ENCODE measurements at places on chromosomes 16 and 17.
A peak's percentile ranks its signal among the peaks of the same experiment; 100 is the strongest.

DNA sequence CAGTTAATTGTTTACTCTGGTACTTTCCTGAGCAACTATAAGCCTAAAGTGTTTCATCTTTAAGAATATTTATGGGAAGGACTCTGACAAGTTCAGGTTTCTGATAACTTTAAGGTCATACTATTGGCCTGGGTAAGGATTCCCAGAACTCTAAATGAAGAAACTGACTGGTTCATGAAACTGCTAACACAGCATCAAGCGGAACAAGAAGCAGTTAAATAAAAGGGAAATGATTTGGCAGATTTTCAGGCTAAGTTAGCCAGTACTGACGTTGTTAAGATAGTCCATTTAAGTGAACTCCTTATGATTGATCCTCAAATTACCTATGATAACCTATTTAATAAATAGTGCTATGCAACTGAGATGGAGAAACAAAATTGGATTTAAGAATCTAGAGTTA, 101.6 kb upstream of the CES5A start:
- DNase-seq: no peak

- no peak for DNase-seq
Observed at GRCh38 chr16:15033309-15033707, 22.6 kb downstream of the NTAN1 start.

- no peak for DNase-seq
Observed at GRCh38 chr16:72285728-72286127, 113.8 kb upstream of the PMFBP1 start.

DNA sequence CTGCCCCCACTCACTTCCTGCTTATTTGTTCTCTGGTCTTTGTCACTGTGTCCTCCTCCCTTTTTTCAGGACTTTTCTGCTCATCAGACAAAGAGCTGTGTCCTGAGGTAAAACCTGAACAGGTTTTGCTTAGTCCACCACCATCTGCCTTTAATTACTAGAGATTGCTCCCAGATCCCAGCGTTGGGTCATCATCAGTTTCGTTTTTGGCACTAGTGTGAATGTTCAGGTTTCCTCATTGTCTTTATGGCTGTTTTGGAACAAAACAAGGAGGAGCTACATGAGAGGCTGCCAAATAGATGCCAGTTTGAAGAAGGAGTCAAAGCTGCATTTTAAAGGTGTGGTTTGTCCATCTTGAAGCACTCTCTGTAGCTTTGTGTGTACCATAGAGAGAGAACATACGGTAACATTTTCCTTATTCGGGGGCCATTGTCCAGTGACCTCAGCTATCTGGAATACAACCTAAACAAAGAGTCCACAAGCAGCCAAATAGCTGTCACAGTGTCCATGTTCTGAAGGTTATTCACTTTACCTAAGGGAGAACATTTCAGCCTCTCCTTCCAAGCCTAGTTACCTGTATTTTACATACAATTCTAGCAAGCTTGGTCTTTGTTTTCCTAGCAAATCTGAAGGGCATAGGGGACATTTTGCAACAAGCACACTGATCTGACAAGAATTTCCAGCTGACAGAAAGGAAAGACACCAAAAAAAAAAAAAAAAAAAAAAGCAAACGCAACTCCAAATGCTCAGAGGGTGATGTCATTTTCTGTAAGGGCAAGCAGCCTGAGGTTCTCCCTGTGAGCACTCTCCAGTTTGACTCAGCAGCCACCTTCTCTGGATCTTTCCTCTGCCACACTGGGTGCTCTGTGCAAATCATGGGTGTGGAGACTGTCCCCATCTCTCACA, 196.1 kb downstream of the NTN1 start:
- no peak for DNase-seq

DNA sequence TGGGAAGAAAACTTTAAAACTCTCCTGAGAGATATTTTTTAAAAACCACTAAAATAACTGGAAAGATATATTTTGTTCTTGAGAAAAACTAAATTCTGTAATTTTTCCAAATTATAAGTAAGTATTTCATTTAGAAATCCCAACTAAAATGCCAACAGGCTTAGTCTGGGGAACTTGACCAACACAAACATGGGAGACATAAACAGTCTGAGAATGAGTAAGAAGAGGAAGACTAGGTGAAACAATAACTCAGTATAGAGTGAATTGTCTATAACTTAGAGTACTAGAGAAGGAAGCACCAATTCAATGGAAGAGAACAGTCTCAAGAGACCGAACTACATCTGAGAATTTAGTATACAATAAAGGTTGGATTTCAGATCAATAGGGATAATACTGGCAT, 2.9 kb downstream of the CMTM1 start:
- no peak for DNase-seq

DNA sequence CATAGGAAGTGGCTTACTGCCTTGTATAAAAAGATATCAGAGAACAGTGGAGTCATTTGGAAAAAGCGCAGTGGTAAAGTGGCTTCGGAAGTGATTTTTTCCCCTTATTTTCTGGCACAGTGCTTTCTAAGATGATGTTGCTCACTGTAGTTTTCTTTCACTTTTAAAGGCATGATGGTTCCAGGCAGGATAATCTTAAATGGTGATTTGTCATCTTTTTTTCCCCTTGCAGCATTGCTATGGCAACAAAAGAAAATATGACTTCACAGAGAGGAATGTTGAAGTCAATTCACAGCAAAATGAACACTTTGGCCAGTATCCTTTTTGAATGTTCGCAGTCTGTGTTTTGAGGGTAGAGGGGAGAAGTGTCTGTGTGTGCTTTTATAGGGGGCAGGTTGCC, 42.5 kb downstream of the GOSR1 start:
- no peak for DNase-seq

DNA sequence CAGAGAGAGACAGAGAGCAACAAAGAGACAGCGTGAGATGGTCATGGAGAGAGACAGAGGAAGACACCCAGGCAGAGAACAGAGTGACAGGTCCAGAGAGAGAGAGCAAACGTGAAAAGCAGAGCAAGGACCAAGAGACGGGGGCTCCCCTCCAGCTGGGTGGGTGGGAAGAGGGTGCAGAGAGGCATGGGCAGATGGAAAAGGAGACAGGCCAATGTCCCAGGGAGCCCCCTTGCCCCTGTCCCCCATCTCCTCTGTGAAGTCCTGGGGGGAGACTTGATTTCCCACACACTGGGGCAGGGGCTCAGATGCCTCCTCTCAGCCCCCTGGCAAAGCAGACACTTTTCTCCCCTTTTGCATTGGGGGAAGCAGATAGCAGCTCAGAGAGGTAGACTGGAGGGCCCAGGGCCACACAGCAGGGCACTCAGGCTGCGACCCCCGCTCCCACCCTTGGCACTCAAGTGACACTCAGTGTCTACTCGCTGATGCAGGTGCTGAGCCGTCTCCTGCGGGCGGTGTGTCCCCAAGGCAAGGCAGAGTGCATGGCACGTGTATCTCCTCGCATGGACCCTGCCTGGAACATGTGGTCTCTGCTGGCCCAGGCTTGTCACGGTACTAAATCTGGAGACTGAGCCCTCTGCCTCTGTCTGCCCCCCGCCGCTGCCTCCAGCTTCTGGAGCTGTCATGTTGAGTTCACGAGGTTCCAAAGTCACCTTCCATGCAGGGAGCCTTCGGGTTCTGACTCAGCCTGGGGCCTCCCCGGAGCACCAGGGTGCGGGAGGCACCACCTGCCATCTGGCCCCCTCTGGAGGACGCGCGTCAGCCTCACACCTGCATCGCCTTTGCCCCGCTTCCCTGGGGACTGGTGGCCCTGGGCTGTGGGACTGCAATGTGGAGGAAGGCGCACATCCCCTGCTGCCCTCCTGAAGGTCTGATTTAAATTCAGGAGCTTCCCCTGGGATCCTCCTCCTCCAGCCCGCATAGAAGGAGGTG, 215.9 kb upstream of the GSE1 start:
- DNase-seq: peak; percentile 75

GRCh38 chr17:4560837-4561256, 470 bp upstream of the GGT6 start:
- DNase-seq: no peak

GRCh38 chr16:88703486-88704309, 2.5 kb downstream of the RNF166 start:
- no peak for DNase-seq

- DNase-seq: peak; percentile 60
Observed at GRCh38 chr17:41404024-41404671, 6.7 kb upstream of the KRT31 start.

- DNase-seq: no peak
Observed at GRCh38 chr16:82874271-82874670, 247.5 kb downstream of the CDH13 start.

DNA sequence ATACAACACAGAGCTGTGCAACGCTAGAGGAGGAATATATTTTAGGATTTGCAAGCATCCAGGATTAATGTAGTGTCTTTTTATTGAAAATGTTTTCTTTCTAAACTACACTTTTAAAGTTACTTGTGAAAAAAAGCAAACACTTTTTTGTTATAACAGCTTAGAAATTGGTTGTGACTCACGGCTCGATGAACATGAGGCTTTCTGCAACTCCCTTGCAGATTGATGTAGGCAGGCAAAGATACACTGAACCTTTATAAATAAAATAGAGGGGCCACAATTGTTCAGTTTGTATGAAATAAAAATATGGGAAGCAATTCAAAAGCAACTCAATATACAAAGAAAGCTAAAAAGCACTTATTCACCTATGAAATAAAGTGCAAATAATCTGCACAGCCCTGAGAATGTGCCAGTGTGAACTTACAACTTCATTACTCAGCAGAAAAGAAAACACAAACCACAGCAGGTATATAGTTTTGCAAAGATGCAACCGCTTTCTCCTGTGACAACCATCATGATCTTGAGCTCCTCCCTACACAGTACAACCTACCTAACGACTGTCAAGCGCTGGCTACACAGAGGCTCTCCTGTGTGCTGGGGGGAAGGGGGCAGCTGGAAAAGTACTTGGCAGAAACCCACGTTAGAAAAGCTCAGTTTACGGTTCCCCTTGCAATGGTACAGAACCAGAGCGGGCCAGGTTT, 948 bp downstream of the LUC7L start:
- DNase-seq: no peak

DNA sequence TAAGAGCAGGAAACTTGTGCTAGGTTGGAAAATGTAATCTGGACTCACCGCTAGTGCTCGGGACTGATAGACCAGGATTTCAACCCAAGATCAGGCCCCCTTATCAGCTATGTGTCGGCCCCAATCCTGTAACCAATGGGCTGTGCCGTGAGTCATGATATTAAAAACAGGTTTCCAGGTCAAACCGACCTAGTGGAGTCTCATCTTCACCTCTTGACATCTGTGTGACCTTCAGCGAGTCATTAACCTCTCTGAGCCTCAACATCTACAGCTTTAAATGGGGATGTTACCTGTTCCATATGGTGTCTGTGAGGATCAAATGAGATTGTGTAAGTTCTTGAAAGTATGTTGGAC, 512 bp downstream of the PMM2 start:
- DNase-seq: no peak

DNA sequence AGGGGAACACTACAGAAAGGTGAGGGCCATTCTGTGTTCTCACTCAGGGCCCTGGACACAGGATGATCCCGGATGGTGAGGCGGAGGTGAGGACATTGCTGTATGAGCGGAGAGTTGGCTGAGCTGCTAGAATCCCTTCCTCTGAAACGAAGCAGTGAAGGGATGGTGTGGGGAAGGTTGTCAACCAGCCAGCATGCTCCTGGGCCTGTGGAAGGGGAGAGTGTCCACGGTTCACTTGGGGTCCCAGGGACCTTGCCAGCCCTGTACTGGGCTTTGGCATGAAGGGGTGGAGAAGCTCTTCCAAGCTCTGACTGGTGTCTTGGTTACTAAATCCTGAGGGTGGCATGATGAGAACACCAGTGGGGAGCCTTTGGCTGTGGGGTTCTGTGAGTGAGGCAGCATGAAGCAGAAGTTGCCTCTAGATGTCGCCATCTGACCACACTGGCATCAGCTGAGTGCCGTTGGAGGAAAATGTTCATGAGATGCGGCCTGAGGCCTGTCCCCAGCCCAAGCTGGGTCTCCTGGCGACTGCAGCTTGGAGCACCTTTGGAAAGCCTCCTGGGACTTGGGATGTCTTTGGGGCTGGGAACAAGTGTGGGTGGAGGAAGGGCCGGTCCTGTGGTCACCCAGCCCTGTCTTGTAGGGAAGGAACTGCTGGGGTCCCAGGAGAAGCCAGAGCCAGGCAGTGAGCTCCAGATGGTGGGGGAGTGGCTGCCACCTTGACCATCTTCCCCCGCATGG, 14.8 kb downstream of the PDP2 start:
- peak; percentile 34 for DNase-seq

- no peak for DNase-seq
Observed at GRCh38 chr16:49195237-49195548, 86.4 kb downstream of the CBLN1 start.

DNA sequence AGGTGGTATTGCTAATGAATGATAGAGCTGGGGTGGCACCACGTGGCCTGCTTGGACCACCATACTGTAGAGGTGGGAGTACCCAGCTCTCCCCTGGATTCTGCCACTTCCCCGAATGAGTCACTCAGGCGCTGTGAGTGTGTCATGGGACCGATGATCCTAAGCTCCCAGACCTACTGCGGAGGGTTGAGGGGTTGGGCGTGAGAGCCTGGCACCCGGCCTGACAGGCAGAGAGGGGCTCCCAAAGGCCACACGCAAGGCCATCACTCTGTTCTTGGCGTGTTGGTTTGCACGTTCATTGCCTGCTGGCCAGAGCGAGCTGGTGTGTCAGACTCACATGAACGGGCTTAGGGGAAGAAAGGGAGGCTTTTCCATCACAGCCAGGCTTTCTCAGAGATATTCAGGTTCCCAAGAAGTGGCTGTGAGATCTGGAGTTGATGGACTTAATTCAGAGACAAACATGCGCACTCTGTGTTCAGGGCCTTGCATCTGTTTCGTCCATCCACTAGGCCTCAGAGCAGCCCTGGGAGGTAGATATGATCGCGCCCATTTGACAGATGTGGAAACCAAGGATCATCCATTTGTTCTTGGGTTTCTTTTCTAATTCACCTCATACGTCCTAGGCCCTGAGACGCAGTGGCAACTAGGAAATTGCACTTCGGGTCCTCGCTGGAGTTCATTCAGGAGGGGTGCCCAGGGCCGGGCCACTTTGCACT, 41.4 kb downstream of the CMIP start:
- no peak for DNase-seq
